Endothelial cell (in vitro differentiated cells): ENCODE measurements at places on chromosomes 1 and 21.

- no peak for DNase-seq
Measured at GRCh38 chr1:205041998-205042910, 758 bp upstream of the CNTN2 start.

DNA sequence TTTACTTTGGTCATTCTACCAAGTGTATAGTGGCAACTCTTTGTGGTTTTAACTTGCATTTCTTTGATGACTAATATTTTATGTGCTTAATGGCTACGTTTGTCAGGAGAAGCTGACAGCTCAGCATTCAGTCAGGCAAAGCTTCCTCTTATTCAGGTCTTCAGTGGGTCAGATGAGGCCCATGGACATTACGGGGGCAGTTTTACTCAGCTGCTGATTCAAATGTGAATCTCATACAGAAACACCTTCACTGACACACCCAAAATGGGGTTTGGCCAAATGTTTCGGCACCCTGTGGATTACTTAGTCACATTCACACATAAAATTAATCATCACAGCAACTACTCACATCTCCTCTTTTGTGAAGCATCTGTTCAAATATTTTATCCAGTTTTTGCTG is 104.9 kb upstream of the PLD5 start:
- DNase-seq: no peak

GRCh38 chr1:43404353-43404752 is 14.7 kb downstream of the SZT2 start:
- no peak for DNase-seq

GRCh38 chr1:6414443-6414844 is 5.3 kb downstream of the HES2 start:
- peak; percentile 65 for DNase-seq

- no peak for DNase-seq
Measured at GRCh38 chr1:153540394-153541361, at the start of gene S100A5. TSS of gene S100A5 (minus strand) at chr1:153540934. CDS start at chr1:153540191, 743 bp downstream.

DNA sequence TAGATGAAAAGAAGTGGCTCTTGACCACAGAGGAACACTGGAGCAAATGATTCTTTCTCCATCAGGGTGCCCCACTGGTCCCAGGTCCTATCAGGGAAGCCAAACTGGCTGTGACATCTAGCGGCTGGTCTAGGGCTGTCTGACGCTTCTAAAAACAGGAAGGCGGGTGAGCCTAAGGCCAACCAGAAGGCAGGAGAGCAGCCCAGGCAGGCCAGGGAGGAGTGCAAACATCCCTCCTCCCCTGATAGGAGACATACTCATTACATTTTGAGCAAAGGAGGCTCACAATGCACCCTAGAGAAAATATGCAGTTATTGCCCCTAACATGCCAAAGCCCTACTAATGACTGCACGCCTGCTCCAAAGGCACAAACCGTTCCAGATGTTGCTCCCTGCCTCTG is 10.4 kb upstream of the FOXE3 start:
- DNase-seq: no peak

GRCh38 chr1:39098546-39099250 is 72.5 kb downstream of the NDUFS5 start:
- peak; percentile 36 for DNase-seq

- no peak for DNase-seq
Measured at GRCh38 chr1:153769221-153769620, 6.0 kb upstream of the SLC27A3 start.

- DNase-seq: no peak
Measured at GRCh38 chr1:38403667-38404066, 357.1 kb upstream of the POU3F1 start.
